Gastroesophageal sphincter (tissue), 4 donors: ENCODE measurements at places on chromosomes 7 and 10. TPM values are rescaled to one million over a fixed set of nuclear protein-coding genes. Genes with fewer than 3 reads are reported as not detected.
A peak's percentile ranks its signal among the peaks of the same experiment; 100 is the strongest.

The FGFR2 gene
- 53.7 TPM for total RNA-seq

- ATAC-seq, result no peak
Measured at GRCh38 chr7:130524628-130525027, 32.7 kb downstream of the MEST start.

GRCh38 chr10:96765406-96766240 is 45.3 kb upstream of the PIK3AP1 start:
- peak; percentile 71 for ATAC-seq

- no peak for ATAC-seq
Measured at GRCh38 chr7:126535176-126535575, 717.6 kb downstream of the GRM8 start.

DNA sequence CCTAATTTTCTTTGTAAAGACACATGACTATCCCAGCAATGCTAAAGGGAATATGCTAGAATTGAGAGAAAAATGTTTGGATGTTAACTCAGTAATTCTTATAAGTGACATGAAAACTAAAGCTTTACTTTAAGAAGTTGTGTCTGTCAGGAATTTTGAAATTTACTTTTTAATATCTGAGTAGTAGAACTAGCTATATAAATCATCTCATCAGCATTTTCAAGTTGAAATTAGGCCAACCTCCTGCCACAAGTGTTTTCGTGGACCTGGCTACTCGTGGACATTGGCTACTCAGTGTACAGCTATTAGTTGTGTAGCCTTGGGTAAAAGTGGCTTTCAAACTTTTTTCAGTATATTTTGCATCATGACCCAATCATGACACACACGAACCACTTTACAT is 70.5 kb downstream of the ADD3 start:
- no peak for ATAC-seq

The WNT8B gene
- total RNA-seq, result not detected

- ATAC-seq, result no peak
Measured at GRCh38 chr10:14374745-14375445, 44.2 kb upstream of the FRMD4A start.

GRCh38 chr7:18390535-18390907 is 105.0 kb upstream of the HDAC9 start:
- ATAC-seq, result no peak

- no peak for ATAC-seq
Measured at GRCh38 chr7:536231-536630, 16.6 kb upstream of the PDGFA start.

- ATAC-seq, result peak; percentile 43
Measured at GRCh38 chr10:119350502-119351097, 143.2 kb downstream of the GRK5 start.

GRCh38 chr7:41747961-41748360 is 45.1 kb upstream of the INHBA start:
- no peak for ATAC-seq

The AKR1D1 gene
- not detected for total RNA-seq

GRCh38 chr10:9294865-9295264 is 1240.4 kb downstream of the GATA3 start:
- ATAC-seq, result no peak

DNA sequence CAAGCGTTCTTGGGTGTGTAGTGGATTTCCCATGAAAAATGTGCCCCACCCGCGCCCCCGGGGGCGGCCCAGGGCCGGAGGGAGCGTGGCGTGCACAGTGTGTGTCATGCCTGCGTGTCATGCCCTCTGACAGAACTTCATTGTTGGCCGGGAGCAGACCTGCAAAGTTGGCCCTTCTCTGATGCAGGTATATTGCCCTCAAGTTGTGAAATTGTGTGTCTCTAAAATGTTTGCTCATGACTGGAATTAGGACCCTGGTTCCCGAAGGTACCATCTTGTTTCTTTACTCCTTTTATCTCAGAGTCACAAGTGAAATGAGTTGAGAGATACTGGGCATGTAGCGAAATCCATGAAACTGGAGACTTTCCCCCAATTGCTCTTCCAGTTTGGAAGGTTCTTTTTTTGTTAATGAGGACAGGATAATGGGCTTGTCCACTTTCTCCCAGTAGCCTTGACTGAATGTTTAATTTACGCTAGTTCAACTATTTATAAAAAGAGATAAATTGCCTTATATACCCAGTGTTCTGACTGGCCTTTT is 26.2 kb downstream of the ADK start:
- ATAC-seq, result peak; percentile 17

The GTF2IRD1 gene
- total RNA-seq, result 26.3 TPM
